ENCODE measurements at places on chromosomes 6 and 20. TPM values are rescaled to one million over a fixed set of nuclear protein-coding genes. Genes with fewer than 3 reads are reported as not detected.

DNA sequence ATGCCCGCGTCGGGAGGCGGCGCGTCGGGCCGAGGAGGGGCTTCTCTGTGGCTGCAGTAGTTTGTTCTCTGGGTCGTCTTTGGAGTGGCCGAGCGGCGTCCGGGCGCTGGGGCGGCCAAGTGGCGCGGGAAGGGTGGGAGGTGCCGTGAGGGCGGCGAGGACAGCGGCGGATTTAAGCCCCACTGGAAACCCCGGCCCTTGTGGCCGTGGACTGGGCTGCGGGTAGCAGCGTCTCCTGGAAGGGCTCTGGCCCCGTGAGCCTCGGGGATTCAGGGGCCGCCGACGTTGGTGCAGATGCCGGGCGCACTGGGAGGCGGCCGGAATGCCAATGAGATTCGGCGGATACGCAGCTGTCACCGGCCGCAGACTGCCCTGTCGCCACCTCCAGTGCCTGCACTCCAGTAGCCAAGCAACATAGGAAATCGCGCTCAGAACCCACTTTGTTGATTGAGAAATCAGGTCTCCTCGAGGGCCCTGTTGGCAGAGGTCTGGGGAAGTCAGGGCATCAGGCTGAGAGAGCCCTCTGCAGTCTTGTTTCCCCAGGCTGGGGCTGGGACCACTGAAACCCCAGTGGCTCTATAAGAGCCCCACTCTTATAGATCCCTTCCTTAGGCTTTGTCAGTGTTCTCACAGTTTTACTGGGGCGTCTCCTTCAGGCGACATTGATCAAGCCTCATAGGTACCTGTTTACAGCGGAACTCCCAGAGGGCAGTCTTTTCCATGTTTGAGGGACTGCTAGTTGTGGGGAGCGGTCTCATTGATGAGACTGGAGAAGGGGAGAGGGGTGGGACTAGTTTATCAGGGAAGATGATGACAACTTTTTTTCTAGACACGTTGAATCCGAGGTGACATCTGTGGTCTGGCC lies 642 bp downstream of the GZF1 start:
- DNase-seq, result no peak

- no peak for DNase-seq
Measured at GRCh38 chr6:10518557-10519407, 2.4 kb upstream of the GCNT2 start.

DNA sequence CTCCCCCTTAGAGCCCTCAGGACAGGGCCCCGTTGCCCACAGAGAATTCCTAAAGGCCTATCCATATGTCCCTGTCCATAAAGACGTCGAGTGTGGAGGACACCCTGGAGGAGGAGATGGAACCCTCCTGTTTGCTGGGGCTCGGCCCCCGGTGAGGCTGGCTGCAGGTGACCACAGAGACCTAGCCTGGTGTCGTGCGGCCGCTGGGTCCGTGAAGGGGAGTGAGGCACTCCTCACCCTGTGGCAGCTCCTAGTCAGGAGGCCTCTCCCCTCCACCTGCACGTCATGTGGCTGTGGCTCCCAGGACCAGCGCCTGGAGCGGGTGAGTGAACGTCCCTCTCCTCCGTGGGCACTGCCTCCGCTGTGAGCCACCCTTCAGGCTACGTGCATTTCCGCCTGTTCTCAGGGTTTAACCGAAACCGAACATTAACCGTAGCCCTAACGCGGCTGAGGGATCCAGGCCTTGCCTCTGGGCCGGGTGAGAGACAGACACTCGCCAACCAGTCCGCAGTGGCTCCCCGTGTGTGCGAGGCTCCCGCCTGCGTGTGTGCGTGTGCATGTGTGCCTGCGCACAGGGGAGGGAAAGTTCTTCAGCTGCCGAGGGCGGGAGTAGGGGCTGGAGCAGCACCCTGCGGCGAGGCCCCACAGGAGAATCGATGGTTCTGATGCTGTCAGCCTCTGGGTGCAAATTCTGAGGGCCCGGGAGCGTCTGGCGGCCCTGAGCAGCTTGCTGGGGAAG lies 5.9 kb upstream of the TCEA2 start:
- no peak for DNase-seq

MACROD2 gene
- 9.0 TPM for polyA plus RNA-seq

TBC1D32 gene
- polyA plus RNA-seq, result 1.4 TPM

- no peak for DNase-seq
Measured at GRCh38 chr6:139943391-139943790, 568.9 kb upstream of the CITED2 start.

GRCh38 chr6:63527658-63528514 lies 44.4 kb upstream of the LOC128125822 start:
- DNase-seq, result no peak

DNA sequence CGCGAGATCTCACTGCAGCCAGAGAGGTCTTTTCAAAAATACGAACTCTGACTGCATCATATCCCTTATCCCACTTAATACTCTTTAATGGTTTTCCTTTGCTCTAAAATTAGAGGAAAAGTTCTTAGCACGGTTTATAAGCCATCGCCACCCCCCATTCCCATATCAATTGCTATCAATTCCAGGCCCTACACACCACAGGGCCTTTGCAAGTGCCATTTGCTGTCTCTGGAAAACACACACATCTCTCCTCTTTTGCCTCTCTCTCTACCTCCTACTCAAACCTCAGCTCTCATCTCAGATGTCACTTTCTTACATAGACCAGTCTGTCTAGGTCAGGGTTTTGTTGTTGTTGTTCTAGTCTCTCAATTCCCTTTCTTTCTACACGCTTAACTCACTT lies 9.8 kb downstream of the SLC22A23 start:
- no peak for DNase-seq

- DNase-seq, result peak; percentile 24
Measured at GRCh38 chr6:56642366-56643261, at the start of gene DST. Gene DST (minus strand): TSS chr6:56642889.

DDRGK1 gene
- polyA plus RNA-seq, result 82.9 TPM

DNAAF9 gene
- polyA plus RNA-seq, result 10.5 TPM

DNA sequence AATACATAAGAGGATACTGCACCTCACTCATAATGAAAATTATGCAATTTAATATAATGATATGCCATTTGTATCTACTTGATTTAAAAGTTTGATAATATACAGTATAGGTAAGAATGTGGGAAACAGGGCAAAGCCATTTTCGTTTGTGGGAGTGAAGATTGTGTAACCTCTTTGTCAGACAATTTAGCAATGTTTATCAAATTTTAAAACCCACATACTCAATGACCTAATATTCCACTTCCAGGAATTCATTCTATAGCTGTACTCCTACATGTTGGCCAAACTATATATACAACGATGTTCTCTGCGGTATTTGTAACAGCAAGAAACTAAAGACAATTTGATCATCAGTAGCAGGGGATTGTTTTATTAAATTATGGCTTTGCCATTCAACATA lies 17.8 kb upstream of the FKBP5 start:
- DNase-seq, result no peak

DNA sequence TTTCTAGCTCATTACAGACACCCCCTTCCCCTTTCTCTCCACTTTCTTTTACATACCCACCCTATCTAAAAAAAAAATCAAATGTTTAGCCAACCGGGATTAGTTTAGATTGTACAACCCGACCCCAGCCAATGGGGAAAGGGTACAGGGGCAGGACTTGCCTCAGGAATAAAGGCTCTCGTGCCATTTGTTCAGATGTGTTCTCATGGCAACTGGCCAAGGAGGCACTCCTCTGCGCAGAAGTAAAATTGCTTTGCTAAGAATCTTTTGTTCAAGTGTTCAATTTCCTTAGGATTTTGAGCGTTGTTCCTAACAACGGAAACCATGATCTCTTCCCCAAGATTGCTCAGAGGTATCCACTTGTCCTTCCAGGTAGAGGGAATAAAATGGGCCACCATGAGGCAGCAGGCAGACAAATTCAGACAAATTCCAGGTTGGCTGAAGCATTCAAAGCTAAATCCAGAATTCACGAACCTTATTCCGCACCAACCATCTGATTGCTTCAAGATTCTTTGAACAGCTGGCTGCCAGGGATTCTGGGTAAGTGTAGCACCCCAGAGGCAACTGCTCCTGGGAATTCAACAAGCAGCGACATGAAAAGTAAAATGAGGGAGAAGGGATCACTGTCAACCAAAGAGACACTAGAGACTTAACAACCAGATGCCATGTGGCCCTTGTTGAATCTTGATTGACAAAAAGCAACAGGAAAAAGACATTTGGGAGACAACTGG lies 431.8 kb downstream of the PREX1 start:
- DNase-seq, result peak; percentile 78

PTPRT gene
- 19.2 TPM for polyA plus RNA-seq

GRCh38 chr20:43983359-43983758 lies 68.7 kb downstream of the TOX2 start:
- DNase-seq, result no peak

HLA-DMB gene
- polyA plus RNA-seq, result 12.4 TPM

DNA sequence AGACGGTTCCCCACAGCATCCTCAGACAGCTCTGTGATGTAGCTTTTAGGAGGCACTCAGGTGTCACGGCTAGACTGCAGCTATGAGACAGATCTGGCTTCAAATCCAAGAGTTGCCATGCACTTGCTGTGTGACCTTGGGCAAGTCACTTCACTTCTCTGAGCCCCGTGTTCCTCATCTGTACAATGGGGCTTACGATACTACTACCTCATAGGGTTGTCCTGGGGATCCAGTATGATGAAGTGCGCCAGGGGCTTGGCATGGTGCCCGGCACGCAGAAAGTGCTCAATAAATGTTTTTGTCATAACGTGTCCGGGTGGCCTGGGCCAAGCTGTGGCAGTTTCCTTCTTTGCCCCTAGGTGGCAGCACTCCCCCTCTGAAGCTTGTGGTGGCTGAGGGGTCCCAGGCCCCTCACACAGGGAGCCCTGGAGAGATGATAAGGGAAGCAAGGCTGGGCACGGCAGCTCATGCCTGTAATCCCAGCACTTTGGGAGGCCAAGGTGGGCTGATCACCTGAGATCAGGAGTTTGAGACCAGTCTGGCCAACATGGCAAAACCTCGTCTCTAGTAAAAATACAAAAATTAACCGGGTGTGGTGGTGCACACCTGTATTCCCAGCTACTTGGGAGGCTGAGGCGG lies 19.1 kb upstream of the CHMP4B start:
- DNase-seq, result peak; percentile 57

- no peak for DNase-seq
Measured at GRCh38 chr6:30914854-30915590, 984 bp downstream of the VARS2 start.

PREX1 gene
- 64.3 TPM for polyA plus RNA-seq
